ENCODE measurements at places on chromosomes 11 and 22.

GRCh38 chr11:47143322-47143721, 33.4 kb downstream of the ARFGAP2 start:
- DNase-seq: no peak

DNA sequence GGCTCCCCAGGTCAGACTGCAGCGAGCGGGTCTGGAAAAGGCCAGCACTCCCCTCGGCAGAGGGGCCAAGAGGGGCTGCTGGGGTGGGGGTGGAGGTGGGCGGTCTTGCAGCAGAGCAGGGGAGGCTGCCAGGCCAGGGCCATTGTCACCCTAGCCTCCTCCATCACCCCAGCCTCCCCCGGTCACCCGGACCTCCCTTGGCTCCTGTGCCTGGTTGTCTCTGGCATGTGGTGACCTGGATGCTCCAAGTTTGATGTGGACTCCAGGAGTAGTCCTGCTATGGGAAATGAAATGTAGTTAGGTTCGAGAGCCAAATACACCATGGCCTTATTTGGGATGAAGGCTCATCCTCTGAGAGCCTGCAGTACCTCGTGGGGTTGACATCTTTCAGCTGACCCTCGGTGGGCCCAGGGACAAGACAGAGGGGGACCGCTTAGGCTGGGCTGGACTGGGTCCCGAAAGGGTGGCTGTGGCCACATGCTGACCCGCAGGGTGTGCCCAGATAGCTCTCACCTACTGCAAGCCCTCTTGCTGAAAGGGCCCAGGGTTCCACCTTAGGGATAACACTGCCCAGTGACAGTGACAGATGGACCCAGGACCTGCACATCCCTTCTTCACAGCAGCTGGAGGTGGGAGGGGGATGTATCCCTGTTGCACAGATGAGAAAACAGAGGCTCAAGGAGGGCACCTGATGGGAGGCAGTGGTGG, 24.1 kb downstream of the MRGPRD start:
- DNase-seq: no peak

- peak; percentile 98 for DNase-seq
These were observed 385.0 kb downstream of the INSC start for GRCh38 chr11:15499674-15500073.

GRCh38 chr11:38169286-38169685, 1571.2 kb upstream of the RAG2 start:
- no peak for DNase-seq

- DNase-seq: no peak
These were observed 704.1 kb upstream of the CCDC90B start for GRCh38 chr11:83990160-83990733.

- DNase-seq: peak; percentile 64
These were observed 32.2 kb downstream of the C11orf91 start for GRCh38 chr11:33668468-33668825.

DNA sequence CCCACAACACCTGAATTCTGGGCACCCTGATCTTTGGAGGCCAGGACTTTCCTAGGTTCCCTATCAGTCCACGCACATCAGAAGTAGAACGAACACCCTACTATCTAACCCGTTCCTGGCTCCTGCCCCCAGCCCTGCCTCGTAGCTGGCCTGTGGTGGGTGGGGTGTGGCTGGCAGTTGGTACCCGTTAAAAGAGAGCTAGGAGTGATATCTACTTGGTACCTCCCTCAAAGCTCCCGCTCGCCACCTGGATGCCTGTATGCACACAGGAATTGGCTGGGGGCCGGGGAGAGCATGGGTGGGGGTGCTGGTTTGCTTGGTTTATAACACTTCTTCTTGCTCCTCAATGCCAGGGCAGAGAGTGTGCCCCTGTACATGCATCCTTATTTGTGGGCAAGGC, 14.0 kb upstream of the NECTIN1 start:
- no peak for DNase-seq

- no peak for DNase-seq
These were observed 752 bp downstream of the POU2AF1 start for GRCh38 chr11:111378185-111378860.

DNA sequence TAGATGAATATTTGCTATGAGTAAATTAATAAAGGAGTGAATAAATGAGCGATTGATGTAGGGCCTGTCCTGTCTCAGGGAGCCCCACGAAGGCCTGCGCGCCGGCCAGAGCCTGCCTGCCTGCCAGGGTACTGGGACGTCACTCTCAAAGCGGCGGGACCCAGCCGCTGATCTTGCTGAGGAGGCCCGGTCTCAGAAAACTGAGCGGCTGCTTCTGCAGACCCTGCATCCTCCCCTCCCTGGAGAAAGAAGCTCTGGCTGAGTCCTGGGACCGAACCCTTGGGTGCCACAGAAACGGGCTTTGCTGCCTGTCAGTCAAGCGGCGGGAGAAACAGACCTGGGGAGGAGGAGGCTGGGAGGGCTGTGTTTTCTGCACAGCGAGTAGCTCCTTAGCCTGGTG, 91.6 kb upstream of the B3GAT1 start:
- DNase-seq: no peak

Measured in NCI-H524 (cell line).